Stimulated activated CD8-positive, alpha-beta memory T cell treated with anti-CD3 and anti-CD28 coated beads, Interleukin-7, amount 100 ng/mL, for 1 hour (primary cell): ENCODE measurements at places on chromosomes 7 and 10.

DNA sequence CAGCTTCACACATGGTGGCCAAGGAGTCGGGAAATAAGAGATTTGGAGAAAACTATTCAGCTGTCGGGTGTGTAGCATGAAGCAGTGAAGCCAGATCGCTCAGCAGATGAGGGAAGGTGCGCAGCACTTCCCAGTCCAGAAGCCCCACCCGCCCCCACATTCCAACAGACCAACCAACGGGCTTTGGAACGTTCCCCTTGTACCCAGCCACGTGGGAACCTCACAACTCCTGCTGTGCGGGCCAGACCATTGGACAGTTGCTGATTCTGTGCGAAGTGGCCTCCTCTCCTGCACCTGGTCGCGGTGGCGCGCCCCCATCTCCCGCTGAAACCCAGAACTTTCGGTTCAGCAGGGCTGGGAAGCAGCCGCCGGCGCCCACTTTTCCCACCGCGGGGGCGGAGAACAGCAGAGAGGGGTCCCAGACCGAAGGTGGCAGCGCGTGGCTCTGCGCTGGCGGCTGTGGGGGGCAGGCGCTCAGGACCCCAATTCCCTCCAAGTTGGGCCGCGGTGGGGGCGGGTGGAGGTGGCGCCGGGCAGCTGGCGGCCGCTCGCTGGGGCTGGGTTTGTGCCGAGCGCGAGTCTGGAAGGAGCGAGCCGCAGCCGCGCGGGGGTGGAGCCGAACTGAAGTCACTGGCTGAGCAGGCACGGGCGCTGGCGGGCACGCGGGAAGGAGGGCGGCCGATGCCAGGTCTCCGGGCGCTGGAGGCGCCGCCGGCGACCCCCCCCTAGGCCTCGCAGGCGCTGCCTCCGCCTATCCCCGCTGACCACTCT is 1301.5 kb upstream of the SORCS1 start:
- no peak for DNase-seq

DNA sequence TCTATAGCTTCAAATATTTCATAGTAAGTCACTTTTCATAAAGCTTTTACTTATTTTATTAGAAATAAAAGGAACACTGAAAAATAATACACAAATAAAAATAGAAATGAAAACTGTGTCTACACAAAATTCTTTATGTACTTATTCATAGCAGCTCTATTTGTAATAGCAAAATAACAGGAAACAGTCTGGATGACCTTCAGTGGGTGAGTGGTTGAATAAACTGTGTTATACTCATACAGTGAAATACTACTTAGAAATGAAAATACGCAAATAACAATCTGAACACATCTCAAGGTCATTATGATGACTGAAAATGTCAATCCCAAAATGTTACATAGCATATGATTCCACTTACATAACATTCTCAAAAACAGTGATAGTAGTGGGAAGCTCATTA is 138.7 kb upstream of the PCLO start:
- no peak for DNase-seq

DNA sequence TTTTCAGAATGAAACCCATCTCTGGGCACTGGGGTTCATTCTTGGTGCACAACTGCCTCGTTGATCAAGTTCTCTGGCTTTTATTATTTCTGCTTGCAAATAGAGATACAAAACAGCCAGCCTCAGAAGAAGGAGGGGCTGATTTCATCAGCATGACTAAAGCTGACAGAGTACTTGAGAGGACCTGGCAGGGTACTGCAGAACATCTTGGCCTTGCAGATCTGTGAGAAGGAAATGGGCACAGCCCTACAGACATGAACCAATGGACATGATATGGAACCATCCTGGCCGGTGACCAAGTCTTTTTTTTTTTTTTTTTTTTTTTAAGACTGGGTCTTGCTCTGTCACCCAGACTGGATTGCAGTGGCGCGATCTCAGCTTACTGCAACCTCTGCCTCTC is 240.6 kb downstream of the VTI1A start:
- no peak for DNase-seq

DNA sequence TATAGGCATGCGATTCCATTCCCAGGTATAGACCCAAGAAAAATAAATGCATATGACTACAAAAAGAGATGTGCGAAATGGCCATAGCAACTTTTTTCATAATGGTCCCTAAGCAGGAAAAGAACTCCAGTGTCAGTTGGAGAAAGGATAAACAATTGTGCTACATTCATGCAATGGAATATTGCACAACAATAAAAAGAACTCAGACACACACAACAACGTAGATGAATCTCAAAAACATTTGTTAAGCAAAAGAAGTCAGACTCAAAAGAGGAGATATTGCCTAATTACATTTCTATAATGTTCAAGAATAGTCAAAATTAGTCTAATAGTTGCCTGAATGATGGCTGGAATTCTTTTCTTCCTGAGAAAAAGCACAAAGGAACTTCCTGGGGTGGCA is 141.1 kb upstream of the GLI3 start:
- DNase-seq, result no peak

DNA sequence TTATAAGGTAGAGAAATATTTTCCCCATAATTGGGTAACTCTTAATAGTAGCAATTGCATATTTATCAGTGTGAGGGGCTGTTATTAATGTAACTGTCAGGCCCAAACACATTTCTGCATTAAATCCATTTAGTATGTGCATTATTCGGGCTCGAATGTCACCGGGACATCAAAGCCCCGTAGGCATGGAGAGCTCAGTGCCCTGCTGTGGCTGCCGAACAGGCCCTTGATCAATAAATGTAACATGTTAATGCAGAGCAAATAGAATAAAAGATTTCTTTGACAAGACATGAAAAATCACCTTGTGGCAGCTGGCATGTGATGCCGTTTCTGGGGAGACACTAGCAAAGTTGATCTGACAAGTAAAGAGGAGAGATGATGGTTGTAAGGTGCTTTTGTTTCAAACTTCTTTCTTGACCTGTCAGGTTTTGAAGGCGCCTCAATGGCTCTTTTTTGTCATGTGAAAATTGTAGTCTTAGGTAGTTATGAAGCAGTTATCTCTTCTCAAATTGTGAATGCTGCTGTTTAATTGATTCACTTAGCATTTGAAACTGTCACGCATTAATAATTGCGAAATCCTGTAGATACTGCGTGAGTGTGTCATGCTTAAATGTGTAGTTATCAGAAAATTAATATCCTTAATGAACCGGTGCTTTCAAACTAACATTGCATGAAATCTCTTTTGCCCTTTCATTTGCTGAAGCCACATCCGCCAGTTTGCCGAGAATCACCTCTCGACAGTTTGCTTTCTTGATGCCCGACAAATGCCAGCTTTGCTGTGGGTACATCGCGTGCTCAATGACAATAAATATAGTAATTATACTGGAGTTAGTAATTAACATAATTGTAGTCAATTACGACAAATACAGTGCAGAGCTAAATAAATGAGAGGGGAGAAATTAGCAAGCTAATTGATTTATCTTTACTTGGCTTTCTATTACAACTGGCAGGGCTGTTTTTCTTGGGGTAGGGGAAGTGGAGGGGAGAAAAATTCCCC is 19.5 kb downstream of the LRMDA start:
- no peak for DNase-seq

DNA sequence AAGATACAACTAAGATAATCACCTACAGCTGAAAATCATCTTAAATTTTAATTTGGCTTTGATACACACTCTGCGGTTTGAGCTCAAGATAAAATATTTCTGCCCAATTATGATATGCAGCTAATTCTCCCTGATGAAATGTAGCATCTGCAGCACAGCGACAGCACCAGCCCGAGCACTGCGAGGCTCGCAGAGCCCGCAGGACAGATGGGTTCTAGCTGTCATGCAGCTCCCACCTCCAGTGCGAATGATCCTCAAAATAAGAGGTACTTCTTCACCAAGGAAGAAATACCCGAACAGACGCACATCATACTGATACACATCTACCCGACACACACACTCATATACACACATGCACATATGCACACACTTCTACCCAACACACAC is 457.6 kb downstream of the PTPRN2 start:
- no peak for DNase-seq

DNA sequence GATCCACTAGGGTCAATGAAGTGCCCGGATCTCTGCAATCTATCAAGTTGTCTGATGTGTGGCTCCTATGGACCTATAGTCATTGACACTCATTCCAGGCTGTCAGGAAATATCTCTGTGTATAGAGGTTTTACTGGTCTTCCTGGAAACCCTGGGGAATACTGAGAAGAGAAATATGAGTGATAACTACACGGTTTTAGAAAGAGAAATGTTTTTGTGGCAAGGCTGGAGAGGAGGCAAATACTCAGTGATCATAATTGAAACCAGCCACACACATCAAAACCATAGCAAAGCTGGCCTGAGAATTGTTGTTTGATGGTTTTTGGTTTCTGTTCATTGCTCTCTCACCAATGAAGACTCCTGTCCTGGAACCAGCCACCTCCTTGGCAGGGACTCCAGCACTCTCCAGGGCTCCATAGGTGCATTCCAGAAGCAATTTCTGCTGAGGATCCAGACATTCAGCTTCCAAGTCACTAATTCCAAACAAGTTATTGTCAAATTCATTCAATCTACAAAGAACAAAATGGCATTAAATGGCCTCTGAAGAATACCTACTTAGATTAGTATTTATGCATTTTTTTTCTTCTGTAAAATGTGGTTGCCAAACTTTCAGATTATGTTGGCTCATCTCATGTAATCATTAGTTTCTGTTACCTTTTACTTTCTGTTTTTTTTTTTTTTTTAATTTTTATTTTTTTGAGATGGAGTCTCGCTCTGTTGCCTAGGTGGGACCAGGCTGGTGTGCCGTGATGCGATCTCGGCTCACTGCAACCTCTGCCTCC is 108.6 kb upstream of the ABI1 start:
- no peak for DNase-seq

DNA sequence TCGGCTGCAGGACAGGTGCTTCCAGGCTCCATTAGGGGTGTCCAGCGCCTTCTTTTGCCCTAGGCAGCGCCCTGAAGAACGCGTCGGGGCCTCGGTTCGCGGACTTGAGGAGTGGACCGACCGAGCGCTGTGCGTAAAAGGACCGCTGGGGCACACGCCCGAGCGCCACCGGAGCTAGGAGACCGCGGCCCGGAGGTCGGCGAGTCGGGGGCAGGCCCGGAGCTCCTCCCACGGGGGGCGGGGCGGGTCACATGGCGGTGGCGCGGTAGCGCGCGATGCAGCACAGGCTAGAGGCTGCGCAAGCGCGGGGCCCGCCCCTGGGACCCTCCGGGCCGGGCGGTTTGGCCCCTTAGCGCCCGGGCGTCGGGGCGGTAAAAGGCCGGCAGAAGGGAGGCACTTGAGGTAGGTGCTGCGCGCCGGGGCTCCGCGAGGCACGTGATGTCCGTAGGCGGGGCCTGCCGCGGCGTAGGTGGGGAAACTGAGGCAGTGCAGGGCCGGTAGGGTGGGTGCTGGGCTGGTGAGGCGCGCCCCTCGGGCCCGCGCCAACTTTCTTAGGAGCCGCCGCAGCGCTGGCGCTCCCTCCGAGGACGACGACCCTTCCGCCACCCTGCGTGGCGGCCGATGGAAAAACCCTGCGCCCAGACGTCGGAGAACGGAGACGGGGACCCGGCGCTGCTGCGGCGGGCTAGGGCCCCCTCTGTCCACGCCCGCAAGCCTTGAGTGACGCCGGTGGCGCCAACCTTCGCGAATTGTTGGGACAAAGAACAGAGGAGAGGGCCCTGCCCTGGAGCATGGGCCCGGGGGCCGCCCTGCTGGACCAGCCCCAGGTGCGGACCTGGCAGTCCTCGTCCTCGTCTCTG is at the start of gene PRXL2A:
Gene PRXL2A, plus strand, starts transcription at position 310 of the 860 bp plus-strand sequence. CDS start 11,917 bp downstream, outside the sequence.
- peak; percentile 62 for DNase-seq

GRCh38 chr10:80202934-80203834 is 2.2 kb downstream of the ANXA11 start:
- no peak for DNase-seq

DNA sequence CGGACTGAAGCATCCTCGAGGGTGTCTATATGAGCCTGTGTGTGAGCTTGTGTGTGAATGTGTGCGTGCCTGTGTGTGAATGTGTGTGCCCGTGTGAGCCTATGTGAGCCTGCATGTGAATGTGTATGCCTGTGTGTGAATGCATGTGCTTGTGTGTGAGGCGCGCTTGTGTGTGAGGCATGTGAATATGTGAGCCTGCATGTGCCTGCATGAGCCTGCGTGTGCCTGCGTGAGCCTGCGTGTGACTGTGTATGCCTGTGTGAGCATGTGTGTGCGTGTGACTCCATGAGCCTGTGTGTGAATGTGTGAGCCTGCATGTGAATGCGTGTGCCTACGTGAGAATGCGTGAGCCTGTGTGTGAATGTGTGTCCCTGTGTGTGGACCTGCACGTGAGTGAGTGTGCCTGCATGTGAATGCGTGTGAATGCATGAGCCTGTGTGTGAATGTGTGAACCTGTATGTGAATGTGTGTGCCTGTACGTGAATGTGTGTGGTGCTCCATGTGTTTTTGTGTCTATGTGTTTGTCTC is 33.4 kb downstream of the PDGFA start:
- no peak for DNase-seq

GRCh38 chr10:47043928-47044538 is 132.8 kb downstream of the PTPN20 start:
- no peak for DNase-seq

- DNase-seq, result no peak
These were observed 230.8 kb downstream of the FOXP2 start for GRCh38 chr7:114645451-114645850.

DNA sequence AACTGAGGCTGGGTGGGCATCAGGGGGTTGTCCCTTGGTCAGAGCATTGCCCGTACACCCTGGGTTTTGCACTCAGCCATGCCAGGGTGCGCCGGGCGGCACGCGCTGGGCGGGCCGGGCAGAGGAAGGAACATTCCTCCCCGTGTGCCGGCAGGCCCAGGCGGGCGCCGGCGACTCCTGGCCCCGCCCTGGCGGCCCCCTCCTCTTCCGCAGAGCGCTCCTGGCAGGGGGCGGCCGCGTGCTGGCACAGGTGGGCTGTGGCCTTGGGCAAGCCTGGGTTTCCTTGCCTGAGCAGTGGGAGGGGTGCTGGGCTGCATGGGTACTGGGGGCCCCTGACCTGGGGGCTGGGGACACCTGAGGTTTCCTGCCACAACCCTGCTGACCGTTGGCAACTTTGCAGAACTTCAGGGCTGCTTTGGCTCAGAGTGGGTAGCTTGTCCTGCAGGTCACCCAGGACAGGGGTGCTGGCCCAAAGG is 3.9 kb downstream of the LFNG start:
- no peak for DNase-seq

- DNase-seq, result no peak
These were observed 29.8 kb upstream of the WAC start for GRCh38 chr10:28503114-28503513.

GRCh38 chr7:158063850-158064610 is 523.6 kb downstream of the PTPRN2 start:
- no peak for DNase-seq
